ENCODE measurements at places on chromosomes 7 and 10.

- no peak for DNase-seq
Observed at GRCh38 chr10:31399631-31400030, 80.6 kb downstream of the ZEB1 start.

- DNase-seq, result no peak
Observed at GRCh38 chr10:96826438-96826837, 5.7 kb upstream of the LCOR start.

DNA sequence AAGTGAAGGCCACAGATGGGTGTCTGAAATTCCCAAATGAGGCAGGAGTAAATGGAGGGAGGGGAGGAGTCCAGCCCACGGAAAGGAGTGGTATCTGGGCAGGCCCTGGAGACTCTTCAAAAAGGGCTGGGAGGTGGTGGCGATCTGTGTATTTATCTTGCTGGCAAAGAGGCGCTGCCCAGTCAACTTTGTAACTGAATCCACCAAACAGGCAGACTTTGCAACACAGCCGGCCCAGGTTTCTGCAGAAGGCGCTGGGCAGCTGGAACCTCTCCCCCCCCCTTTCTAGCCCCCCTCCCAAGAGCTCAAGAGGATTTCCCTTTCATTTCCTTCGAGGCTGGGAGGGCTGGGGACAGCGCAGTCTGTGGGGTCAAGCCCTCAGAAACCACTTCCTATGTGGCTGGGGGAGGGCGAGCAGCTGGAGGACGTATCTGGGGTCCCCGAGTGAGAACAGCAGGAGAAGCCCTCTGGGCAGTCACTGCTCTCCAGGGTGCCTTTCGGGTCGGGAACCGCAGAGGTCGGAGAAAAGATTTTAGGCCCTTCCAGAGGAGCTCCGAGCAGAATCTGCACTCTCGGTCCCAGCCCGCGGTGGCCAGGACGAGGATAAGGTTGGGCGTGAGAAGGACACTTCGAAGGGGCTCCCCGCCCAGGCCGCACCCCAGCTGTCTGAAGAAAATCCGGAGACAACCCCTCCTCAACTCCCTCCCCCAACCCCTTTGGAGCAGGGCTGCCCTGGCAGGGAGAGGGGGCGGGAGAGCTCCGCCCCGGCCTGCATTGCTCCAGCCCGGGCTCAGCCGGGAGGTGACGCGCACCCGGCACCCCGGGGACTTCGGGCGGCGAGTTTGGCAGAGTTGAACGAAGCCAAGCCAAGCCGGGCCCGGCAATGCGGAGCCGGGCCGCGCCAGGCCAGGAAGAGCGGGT, 965 bp downstream of the ZCCHC24 start:
- DNase-seq, result no peak

- no peak for DNase-seq
Observed at GRCh38 chr7:8178353-8178752, 83.6 kb downstream of the ICA1 start.

- no peak for DNase-seq
Observed at GRCh38 chr7:105399043-105399725, 10.5 kb upstream of the SRPK2 start.

- no peak for DNase-seq
Observed at GRCh38 chr7:118330388-118330787, 105.9 kb downstream of the ANKRD7 start.

GRCh38 chr7:116546054-116546453, 21.2 kb downstream of the CAV1 start:
- no peak for DNase-seq

GRCh38 chr7:22782616-22783232, 39.9 kb downstream of the TOMM7 start:
- no peak for DNase-seq

GRCh38 chr7:2631946-2632732, at the start of gene TTYH3:
Gene TTYH3 (plus strand): TSS chr7:2631986. CDS start chr7:2632156, 170 bp downstream.
- no peak for DNase-seq

DNA sequence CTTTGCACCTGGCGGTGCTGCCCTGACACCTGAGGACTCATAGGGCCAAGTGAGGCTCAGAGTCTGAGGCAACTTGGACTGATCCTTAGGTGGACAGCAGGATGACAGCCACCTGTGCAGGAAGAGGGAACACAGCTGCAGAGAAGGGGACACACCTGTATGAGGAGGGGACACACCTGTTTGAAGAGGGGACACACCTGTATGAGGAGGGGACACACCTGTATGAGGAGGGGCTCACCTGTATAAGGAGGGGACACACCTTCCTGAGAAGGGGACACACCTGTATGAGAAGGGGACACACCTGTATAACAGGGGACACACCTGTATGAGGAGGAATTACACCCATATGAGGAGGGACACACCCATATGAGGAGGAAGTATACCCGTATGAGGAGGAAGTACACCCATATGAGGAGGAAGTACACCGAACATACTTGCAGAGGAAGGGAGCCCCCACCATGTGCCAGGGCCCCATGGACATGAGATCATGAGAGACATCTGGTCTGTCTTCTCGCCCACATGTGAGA, 285.9 kb downstream of the ADARB2 start:
- no peak for DNase-seq

DNA sequence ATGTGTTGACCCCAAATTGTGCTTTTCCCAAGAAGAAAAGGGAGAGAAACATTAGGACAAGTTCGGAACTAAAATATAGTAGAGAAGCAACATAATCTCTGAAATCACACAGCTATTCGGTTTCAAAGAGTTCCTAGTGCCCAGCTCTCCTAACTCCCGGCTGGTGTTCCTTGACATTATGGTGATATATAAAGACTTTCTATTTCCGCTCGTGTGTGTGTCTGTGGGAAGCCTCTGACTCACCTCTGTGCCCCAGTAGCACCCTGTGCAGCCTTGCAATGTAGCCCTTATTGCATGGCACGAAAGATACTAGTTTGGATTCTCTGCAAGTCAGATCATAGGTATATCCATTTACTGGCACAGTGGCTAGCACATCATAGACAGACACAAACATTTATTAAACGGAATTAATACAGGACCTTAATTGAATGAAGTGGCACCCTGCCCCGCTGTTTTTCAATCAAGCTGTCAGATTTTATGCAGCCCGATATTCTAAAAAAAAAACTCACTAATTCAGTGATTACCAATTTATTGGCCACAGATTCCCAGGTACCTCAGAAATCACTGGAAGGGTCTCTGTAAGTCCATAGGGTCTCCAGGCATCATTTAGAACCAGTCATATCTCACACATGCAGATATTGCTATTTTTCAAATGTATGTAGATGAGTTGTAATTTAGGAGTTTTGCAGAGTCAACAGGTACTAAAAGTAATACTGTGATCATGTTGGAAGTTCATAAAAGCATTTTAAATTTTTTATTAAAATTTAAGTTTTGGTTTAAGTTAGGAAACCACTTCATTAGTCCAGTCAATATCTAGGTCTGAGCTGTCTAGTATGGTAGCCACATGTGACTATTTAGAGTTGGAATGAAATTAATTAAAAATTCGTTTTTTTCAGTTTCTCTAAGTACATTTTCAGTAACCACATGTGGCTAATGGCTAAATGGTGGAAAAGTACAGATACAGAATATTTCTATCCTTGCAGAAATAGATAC, 43.3 kb downstream of the SFTPD start:
- DNase-seq, result no peak

DNA sequence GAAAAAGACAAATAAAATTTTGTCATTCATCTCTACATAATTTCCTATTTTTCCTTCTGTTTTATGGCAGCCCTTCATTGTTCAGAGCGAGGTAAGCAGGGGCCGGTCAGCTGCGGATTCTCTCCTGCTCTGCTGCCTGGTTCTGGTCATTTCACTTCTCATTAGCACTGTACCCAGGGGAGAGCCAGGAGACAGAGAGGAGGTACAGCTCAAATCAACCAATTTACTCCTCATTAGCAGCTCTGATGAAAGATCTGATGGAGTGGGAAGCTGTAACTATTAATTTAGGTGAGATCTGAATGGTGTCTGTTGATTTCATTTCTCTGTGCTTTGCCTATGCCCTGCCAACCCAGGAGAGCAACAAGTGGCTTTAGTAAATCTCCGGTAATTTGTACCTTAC, 241.5 kb upstream of the PFKP start:
- no peak for DNase-seq

- DNase-seq, result no peak
Observed at GRCh38 chr10:30433730-30434272, at the start of gene MAP3K8. Gene MAP3K8 (plus strand): TSS chr10:30434184. CDS start chr10:30438939, 4,755 bp downstream.

- no peak for DNase-seq
Observed at GRCh38 chr7:3867863-3868262, 566.8 kb downstream of the SDK1 start.

DNA sequence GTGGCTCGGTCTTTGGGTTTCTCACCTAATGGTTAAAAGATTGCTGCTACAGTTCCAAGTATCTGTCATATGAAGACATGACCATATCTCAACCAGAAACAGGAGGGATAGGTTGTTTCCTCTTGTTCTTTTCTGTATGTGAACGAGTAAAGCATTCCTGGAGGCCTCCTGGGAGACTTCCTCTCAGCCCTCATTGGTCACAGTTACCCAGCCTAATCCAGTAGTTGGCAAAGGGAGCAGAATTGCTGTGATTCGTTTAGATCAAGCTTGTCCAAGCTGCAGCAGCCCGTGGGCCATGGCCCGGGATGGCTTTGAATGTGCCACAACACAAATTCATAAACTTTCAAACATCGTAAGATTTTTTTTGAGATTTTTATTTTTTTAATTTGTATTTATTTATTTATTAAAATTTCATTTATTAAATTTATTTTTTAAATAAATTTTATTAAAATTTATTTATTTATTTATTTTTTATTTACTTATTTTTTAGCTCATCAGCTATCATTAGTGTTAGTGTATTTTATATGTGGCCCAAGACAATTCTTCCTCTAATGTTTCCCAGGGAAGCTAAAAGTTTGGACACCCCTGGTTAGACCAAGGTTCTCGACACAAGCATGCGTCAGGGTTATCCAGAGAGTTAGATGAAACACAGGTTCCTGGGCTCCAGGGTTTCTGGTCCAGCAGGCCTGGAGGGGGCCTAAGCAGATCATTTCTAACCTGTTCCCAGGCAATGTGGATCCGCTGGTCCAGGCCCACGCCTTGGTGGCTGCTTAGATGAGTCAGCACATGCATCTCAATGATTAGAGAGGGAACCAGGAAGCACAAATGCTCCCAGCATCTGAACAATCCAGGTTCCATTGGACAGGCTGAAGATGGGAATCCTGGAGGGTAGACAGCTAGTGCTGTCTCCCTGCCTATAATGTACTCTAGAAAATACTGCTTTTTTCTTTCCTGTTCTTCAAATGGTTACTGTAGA, 25.6 kb downstream of the CDC123 start:
- no peak for DNase-seq

DNA sequence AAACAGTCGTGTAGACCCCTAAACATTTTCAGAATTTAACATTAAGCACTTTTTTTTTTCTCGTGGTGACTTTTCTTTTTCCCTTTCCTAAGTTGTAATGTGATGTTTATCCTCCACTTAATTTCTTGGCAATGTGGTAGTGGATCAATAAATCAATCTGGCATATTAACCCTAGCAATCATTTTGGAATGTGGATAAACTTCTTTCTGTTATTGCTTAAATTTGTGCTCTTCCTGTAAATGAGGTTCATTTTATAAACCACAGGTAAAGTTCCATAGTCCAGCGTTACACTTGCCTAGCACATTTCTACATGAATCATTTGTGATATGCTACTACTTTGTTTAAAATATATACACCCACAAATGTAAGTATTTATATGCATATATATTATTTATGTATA, 247.4 kb upstream of the ETV1 start:
- DNase-seq, result no peak

GRCh38 chr7:24622646-24623182, 49.5 kb downstream of the PALS2 start:
- no peak for DNase-seq

GRCh38 chr10:107103174-107104025, 61.1 kb downstream of the SORCS1 start:
- DNase-seq, result no peak

GRCh38 chr7:8982338-8982992, 549.1 kb downstream of the NXPH1 start:
- no peak for DNase-seq

GRCh38 chr7:143456992-143457793, 13.9 kb downstream of the TAS2R60 start:
- DNase-seq, result no peak

- no peak for DNase-seq
Observed at GRCh38 chr10:59108296-59108870, 68.1 kb upstream of the PHYHIPL start.

GRCh38 chr7:138797715-138798320, at the start of the genes ATP6V0A4 and TMEM213:
Gene ATP6V0A4 (minus strand): TSS chr7:138798196. CDS start chr7:138771247, 26,949 bp downstream.
Gene TMEM213 (plus strand): TSS chr7:138797994. CDS start chr7:138798105, 111 bp downstream.
- no peak for DNase-seq

DNA sequence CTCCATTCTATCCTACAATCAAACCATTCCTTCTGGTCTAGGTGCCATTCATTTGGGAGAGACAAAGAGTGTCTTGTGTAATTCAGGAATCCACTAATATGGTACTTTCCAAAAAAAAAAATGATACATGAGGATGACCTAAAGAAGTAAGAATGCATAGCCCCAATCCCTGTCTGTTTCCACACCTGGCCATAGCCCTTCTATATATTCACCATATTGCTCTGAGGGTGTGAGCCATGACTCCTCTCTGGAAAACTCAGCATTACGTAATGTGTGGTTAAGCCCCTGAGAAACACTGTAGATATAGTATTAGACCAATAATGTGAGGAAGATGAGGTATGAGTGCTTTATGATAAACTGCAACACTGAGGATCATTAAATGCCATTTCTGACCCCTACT, 592.7 kb downstream of the INHBA start:
- DNase-seq, result no peak

DNA sequence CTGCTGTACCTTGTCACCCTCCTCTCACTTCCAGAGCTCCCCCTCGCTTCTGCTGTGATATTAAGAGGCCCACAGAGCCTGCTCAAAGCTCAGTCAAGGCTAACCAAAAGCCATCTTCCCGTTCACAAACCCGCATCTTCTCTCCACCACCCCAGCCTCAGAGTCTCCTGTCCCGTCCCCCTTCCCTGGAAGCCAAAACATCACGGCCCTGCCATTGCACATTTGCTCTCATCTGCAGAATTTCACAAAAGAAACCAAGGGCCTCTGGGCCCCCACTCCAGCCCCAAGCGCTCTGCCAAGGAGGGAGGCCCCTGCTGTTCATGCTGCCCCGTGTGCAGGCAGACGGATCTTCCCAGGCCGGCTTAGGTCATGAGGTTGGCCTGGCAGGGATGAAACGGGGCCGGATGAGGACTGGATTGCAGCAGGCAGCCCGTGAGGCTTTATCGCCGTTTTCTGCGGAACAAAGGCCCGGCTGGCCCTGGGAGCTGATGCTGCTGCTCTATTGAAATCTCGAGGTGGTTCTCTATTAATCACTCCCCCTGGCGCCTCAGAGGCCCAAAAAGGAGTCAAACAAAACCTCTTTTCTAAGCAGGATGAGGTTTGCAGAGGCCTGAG, 31.6 kb upstream of the FOXK1 start:
- DNase-seq, result no peak

- DNase-seq, result no peak
Observed at GRCh38 chr10:71727738-71728737, 8.5 kb upstream of the C10orf105 start.

GRCh38 chr10:70498970-70499835, 20.6 kb downstream of the PALD1 start:
- no peak for DNase-seq

GRCh38 chr10:118163217-118163616, 116.5 kb upstream of the RAB11FIP2 start:
- no peak for DNase-seq
